ENCODE measurements at places on chromosomes 11 and 22.

- peak; percentile 60 for DNase-seq
Observed at GRCh38 chr11:1832211-1832919, 2.4 kb upstream of the SYT8 start.

- no peak for DNase-seq
Observed at GRCh38 chr11:117931971-117932370, 2.8 kb upstream of the TMPRSS13 start.

DNA sequence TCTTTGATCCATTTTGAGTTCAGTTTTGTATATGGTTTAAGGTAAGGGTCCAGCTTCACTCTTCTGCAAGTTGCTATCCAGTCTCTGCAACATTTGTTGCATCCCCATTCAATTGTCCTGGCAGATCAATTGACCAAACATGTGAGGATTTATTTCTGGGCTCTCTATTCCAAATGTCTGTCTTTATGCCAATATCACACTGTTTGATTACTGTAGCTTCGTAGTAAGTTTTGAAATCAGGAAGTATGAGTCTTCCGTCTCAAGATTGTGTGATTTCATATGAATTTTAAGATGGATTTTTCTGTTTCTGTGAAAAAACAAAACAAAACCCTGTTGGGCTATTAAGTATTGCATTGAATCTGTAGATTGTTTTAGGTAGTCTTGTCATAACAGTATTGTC, 17.0 kb downstream of the APLP2 start:
- no peak for DNase-seq

DNA sequence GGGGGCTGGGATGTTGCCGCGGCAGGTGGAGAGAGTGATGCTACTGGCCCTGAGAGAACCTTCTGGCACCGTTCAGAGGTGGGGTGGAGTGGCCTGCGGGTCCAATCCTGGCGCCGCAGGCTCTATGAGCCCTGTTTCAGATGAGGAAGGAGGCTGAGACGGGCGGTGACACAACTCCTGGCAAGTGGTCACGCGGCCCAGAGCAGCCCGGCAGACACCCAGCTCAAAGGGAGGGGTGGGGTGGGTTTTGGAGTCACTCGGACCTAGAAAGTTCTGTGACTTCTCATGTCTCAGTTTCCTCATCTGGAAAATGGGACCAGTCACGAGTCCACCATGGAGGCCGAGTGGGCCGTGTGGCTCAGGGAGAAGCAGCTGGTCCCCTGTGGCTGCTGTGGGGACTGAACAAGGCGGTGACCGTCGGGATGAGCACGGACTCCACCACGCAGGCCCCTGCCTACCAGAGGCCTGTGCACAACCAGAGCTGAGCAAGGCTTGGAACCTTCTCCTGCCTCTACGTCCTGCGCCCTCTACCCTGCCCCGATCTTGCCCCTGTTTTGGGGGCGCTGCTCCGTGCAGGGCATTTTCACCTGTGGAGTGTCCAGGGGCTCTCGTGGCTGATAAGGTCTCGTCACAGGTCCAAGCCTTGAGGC, 3.7 kb downstream of the TSPO start:
- DNase-seq = peak; percentile 57

GRCh38 chr11:124481365-124482323, 36.1 kb upstream of the OR8B8 start:
- no peak for DNase-seq

- DNase-seq = no peak
Observed at GRCh38 chr11:129770993-129771392, 44.7 kb upstream of the TMEM45B start.

- no peak for DNase-seq
Observed at GRCh38 chr11:76225122-76225611, 18.9 kb upstream of the WNT11 start.

DNA sequence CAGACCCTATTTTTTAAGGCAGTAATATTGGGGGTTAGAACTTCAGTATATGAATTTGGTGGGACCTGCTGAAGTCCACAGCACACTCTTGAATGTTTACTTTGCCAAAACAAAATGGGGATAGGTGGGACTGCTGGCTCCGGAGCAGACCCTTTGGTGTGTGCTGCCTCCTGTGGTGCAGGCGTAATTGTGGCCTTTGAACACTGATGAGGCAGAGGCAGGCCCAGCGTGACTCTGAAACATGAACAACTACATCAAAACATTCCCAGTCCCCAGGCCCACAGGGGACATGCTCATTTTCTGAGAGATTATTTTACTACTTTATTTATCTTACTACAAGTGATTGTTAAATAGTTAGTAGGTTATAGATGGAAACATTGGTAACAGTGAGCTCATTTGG, 225.0 kb upstream of the TBCEL start:
- DNase-seq = no peak

GRCh38 chr11:76249195-76249741, 43.0 kb upstream of the WNT11 start:
- DNase-seq = no peak

DNA sequence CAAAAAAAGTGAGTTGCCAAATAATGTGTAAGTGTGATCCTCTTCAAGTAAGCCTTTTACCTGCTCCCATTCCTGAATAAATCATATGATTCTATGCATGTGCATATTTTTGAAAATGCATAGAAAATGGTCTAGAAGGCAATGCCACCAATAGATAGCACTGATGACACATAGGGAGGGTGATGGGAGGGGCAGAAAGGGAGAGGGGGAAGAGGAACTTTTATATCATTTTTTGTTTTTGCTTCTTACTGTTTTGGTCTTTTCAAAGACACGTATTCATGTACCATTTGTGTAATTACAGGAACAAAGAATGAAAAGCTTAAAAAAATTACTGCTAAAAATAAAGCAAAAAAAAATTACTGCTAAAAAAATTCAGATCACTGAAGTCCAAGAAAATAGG, 60.8 kb downstream of the C11orf58 start:
- no peak for DNase-seq

DNA sequence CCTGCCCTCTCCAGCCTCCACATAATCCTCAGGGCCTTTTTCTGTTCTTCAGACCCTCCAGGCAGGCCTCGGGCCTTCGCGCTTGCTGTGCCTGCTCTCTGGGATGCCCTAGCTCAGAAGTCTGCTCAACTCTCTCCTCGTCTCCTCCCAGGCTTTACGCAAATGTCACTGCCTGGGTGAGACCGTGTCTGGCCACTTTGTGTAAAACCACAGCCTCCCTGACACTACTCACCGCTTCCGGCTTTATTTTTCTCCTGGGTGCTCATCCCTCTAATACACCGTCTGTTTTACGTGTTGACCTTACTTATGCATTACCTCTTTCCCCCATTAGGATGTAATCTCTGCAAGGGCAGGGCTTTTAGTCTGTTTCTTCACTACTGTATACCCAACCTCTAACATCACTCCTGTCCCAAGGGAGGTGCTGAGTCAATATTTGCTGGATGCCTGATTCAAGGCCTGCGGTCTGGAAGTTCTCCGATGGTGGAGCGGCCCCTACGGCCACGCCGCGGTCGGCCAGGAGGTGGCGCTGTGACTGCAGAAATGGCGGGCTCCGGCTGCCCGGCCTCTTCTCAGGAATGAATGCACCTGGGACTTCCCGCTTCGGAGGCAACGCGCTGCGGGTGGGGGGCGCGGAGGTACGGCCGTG, 58.2 kb upstream of the THY1 start:
- DNase-seq = peak; percentile 58

GRCh38 chr11:90542092-90542491, 319.2 kb upstream of the CHORDC1 start:
- no peak for DNase-seq

DNA sequence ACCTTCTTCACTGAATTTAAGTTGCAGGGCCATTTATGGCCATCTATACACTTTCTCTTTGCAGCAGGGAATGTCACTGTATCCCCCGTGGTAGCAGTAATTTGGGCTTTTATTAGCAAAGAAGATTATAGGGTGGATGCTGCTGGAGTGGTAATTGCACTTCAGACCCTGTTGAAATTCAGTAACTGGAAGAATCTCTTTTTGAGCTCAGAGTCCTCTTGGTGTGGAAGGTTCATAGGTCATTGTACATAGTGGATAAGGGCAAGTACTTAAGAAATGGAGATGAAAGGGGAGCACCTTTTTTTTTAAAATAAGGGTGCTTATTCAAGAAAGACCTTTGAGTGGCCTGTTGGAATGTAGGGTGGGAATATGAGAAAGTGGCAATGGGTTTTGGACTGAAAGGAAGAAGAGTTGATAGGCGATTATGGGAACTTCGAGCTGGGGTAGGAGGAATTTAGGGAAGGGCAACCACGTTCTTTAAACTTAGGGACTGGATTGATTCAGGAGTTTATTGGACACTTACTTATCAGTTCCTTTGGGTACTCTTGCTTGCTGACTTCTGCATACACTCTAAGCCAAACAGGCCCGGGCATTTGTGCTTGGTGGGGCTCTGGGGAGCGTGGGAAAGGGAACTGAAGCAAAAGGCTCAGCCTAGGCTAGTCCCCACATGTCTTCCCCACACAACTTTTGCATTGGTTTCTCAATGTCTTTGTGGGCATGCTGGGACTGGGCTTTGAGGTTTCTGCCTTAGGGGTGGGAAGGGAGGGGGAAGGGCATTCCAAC, 26.5 kb downstream of the CTNND1 start:
- peak; percentile 4 for DNase-seq

DNA sequence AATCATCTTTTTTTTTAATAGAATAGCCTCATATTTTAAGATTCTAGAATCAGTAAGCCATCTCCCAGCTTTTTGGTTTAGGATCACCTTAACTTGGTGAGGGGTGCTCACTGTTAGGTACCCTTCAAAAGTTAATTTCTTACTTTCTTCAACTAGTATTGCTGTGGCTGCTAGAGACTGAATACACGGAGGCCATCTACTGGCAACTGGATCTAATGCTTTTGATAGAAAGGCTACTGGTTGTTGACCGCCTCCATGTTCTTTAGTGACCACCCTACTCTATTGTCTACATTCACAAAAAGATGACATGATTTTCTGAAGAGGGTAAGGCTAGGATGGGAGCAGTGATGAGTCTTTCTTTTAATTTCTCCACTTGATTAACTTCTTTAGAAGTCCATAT, 16.7 kb upstream of the ALDH3B2 start:
- DNase-seq = no peak

DNA sequence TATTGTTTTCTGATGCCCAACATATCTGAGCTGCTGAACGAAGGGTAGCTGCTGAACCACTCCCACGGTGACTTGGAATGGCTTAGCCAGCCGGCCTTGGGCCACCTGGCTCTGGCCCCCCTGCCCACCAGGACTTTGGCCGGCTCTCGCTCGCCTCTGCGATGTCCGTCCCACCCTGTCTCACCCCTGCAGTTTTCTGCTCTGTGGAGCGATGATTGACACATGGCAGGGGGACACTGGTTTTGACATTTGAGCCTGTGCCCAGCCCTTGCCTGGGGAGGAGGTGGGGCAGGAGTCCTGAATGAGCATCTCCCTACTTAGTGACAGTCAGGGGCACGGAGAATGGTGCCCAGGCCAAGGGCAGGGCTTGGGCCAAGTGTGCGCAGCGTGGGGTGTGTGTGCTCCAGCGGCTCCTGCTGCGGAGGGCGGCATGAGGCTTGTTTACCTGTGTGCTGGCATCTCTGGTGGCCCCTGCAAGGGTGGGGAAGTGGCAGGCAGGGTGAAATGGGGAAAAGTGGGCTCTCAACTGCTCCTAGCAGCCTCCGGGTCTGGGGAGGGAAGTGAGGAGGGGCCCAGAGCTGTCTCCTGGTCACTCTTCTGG, 15.7 kb upstream of the CDKN1C start:
- no peak for DNase-seq

DNA sequence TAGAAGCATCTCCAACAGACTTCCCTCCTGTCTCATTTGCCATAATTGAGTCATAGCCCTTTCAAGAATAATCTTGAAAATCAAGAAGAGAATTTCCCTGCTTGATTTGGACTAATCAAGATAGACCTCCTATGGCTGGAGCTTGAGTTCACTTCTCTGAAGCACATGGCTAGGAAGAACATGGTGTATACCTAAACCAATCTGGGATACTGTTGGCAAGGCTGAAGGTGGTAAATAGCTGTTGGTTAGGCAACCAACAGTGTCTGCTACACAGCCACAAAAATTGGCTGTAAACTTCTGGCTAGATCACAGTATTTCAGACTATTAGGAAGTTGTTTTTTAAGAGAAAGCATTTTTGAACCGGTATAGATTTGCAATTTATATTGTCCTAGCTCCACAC, 4.9 kb downstream of the CRYAB start:
- no peak for DNase-seq

- DNase-seq = no peak
Observed at GRCh38 chr11:126738295-126739031, 262.1 kb downstream of the KIRREL3 start.

GRCh38 chr11:113457784-113458183, 17.4 kb downstream of the DRD2 start:
- no peak for DNase-seq

DNA sequence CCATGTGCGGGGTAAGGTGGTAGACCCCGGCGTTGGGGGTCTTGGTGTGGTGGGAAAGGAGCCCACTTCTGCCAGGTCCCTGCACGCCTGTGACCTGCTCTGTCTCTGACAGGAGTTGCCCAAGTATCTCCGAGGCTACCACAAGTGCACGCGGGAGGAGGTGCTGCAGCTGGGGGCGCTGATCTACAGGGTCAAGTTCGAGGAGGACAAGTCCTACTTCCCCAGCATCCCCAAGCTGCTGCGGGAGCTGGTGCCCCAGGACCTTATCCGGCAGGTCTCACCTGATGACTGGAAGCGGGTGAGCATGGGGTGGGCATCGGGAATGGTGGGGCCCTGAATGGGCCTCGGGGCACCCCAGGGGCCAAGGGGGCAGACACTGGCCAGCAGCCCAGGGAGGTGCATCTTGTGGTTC, 83.0 kb downstream of the MYO7A start:
- DNase-seq = no peak

DNA sequence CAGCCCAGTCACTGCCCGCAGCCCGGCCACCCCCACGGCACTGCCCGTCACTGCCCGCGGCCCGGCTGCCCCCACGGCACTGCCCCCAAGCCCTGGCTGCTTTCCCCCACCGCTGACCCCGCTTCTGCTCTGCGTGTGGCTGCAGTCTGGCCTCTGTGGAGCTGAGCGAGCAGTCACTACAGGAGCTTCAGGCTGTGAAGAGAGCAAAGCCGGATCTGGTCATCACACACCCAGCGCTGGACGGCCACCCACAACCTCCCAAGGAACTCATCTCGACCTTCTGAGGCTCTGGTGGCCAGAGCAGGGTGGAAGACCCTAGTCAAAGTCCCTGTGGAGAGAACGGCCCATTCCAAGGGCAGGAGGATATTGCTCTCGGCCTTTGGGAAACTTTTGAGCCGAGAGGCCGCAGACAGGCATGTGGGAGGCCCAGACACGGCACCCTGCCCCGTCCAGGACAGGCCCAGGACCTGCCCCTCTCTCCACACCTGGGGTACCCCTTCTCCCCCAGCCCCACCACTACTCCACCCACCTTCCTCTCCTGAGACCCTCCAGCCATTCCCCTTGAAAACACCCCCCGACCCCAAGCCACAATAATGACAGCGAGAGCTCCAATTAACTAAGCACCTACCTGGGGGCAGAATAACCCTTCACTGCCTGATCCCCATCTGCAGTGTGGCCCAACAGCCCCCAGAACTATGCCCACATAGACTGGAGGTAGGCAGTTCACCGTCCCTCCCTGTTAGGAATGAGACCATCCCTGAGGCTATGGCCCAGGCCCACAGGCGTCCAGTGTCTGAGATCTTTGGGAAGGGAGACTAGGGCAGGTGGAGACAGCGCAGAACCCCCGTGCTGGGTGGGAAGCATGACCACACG, 3.7 kb upstream of the PGGHG start:
- DNase-seq = peak; percentile 9

Measured in CD4-positive, alpha-beta T cell treated with Interleukin-4 for 1 hour (primary cell).